AG20443 (cell line): ENCODE measurements at places on chromosomes 13 and 19.

DNA sequence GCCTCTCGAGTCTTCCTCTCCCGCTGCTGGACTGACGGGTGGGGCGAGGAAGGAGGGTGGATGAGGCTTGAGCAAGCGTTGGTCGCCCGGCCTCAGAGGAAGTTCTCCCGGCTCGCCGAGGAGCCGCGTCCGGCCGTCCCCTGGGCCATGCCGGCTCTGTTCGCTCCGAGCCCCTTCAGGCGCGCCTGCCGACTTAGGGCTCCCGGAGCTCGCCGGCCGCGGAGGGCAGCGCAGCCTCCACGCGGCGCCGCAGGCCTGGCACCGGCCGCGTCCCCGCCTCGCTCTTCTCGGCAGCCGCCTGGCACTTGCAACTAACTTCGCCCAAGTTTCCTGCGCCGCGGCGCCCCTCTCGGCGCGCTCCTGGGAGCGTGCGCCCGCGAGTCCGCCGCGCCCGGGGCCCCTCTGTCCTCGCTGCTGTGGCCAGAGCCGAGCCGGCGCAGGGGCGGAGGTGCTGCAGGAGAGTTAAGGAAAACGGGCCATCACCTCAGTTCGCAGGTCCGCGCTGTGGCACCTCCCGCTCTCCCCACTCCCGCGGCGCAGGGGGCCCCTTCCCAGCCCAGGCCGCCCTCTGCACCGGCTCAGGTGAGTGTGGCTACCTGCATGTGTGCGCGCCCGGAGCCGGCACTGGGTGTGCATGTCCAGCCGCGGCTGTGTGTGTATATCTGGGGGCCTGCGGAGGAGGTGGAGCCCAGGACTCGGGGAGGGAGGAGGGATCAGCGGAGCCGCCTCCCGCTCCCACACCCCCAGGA is 641 bp upstream of the SOX21 start:
- DNase-seq = peak; percentile 72

DNA sequence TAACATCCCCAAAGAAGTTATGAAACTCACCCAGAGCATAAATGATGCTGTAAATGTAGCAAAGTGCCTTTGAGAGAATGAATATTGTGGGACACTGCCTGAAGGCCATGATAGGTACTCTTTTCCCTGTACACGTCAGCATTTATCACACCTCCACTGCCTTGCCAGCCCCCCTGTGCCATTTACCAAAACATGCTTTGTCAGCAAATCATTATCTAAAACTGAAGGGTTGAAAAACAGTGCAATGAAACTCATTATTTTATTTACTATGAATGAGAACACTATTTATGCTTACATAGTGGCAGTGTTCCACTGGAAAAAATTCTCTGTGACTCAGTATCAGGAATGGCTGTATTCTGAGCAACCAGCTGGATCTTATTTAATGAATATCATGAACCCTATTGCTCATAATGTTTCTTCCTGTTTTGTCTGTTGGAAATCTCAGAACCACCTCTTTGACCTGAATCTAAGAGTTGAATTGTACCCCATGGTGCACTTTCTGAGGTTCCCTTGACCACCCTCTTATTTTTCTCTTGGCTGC is 564.1 kb downstream of the DCT start:
- peak; percentile 68 for DNase-seq

DNA sequence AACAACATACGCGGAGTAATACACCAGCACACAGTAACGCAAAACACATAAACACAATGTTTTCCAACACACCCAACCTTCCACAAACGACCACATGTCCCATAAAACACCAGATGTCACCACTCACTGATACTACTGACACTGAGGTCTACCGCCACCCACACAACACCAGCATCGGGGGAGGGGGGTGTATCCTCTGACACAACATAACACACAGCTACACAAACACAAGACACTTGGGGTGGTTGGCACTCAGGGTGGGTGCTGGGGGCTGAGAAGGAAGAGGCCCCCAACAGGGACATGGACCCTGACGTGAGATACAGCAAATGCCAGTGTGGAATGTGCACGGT is 1.5 kb upstream of the KCNN4 start:
- DNase-seq = no peak

- DNase-seq = no peak
Observed at GRCh38 chr19:43673637-43674036, 3.7 kb upstream of the PLAUR start.

GRCh38 chr13:31330236-31330635 is 130.5 kb downstream of the B3GLCT start:
- DNase-seq = no peak

DNA sequence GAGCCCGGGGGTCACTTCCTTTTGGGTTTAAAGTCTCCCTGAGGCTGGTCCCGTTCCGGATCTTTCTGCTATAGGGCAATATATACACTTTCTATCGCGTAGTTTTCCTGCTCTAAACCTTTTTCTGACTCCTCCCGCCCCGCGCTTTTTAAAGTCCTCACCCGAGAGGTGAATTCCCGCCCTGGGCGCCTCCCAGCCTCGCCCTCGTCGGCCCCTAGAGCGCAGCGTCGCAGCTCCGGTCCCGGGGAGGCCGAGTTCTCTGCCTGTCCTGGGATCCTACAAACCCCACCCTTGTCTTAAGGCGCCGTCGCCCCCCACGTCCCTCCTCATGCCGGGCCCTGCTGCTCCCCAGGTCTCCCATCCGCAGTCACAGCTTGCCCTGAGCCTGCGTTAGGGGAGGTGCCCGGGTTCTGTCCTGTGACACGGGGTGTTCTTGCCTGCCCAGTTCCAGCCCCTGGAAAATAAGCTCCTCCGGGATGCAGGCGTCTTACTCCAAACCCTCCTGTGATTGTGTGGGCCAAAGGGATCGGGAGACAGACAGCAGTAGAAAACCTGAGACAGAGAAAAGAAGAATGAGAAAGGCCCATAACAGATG is 491 bp downstream of the ZNF525 start:
- DNase-seq = peak; percentile 22

DNA sequence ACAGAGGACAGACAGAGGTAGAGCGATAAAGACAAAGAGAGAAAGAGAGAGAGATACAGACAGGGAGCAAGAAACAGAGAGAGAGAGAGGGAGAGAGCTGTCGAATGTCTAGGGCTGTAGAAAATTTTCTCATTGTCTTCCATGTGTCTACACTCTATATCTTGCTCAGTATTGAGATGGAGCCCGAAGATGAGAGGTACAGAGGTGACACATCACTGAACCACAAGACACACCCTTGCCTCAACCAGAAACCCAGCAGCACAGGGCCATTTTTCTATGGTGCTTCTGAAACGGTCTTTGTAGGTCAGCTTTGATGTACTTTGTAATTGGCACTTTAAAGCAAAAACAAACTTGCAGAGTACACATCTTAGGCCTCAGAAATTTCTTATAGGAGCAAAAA is 111.9 kb downstream of the KL start:
- DNase-seq = no peak

- no peak for DNase-seq
Observed at GRCh38 chr13:90553159-90553558, 794.3 kb upstream of the MIR17HG start.

DNA sequence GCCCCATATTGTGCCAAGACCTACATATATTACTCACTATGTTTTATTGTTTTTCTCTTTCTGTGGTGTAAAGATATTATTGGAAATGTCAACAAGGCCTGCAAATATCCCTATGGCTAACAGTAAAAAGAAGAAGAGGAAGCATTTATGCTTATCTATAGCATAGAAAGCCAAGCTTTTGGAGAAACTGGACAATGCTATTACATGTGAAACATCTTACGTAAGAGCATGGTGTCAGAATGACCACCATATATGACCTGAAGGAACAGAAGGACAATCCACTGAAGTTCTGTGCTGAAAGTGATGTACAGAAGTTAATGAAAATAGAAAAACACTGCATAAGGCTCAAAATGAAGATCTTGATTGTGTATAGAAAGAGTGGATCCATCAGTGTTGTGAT is 145.2 kb downstream of the KCTD12 start:
- no peak for DNase-seq

GRCh38 chr13:94776300-94776699 is 64.0 kb upstream of the SOX21 start:
- no peak for DNase-seq

- DNase-seq = no peak
Observed at GRCh38 chr19:4368128-4368820, 24.9 kb downstream of the MPND start.

- DNase-seq = no peak
Observed at GRCh38 chr13:110689711-110690110, 16.2 kb downstream of the CARS2 start.
